ENCODE measurements at places on chromosomes 7 and 10.

DNA sequence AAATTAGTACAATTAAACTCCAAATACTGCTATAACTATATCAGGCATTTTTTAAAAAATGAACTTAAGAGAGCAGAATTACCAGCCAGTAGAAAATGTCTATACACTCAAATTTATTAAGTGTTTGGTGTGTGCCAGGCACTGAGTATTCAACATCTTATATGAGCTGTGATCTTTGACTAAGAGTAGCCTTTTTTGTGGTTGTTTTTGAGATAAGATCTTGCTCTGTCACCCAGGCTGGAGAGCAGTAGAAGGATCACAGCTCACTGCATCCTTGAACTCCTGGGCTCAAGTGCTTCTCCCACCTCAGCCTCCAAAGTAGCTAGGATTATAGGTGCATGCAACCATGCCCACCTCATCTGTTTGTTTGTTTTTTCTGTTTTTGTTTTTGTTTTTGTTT is 102.5 kb upstream of the CELF2 start:
- no peak for DNase-seq

DNA sequence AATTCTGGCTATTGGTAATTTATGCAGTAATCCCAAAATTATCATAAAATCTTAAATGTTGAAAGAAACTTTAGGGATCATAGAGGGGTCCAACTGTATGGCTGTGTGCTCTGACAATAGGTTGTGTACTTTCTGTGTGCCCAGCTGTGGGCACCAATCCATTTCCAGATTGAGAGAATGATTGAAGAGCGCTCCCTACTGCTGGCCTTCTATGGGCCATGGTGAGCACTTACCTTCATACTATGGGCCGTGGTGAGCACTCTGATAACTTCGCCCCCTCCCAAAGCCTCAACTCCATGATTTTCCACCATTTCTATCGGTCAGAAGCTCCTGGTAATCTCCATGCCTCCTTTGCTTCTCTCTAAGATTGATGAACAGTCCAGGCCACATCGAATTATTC is 118.6 kb downstream of the STRA8 start:
- DNase-seq, result no peak

- no peak for DNase-seq
Observed at GRCh38 chr10:101879456-101880231, 36.0 kb upstream of the KCNIP2 start.

GRCh38 chr10:23439452-23439960 is 631 bp downstream of the OTUD1 start:
- no peak for DNase-seq

- DNase-seq, result no peak
Observed at GRCh38 chr7:139784648-139785047, 6.8 kb upstream of the HIPK2 start.

DNA sequence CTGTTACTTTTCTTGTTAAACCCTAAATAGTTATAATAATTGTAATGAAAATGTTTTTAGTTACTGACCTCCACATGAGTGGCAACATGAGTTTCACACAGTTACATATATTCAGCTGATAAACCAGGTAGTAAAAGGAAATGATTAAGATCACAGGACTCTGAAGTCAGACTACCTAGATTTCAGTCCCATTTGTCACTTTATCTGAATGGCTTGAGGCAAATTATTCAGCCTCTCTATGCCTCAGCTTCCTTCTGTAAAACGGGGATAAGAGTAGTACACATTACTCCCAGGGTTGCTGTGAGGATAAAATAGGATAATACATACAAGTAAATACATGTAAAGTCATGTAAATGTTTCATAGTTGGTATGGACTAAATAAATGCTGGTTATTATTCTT is 254.3 kb upstream of the LRRTM3 start:
- no peak for DNase-seq

Data from right renal cortex interstitium (tissue), 3 donors.